ENCODE measurements at places on chromosomes 11 and 22.

- no peak for DNase-seq
Observed at GRCh38 chr11:108494182-108494581, 4.0 kb downstream of the POGLUT3 start.

DNA sequence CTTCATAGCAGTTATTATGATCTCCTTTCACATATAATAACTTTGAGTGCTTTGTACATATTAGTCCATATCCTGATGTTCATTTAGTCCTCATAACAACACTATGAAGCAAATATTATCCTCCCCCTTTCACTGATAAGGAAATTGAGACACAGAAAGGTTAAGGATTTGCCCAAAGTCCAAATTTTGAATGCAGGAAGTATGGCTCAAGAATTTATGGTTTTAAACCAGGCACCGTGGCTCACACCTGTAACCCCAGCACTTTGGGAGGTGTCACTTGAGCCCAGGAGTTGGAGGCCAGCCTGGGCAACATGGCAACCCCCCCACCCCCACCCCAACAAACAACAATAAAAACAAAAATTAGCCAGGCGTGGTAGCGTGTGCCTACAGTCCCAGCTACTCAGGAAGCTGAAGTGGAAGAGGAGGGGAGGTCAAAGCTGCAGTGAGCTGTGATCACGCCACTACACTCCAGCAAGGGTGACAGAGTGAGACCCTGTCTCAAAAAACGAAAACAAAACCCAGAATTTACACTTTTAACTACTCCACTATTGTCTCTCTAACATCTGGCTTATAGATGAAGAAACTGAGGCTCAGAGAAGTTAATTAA is 8.6 kb downstream of the CCDC34 start:
- no peak for DNase-seq

- no peak for DNase-seq
Observed at GRCh38 chr11:126725043-126725442, 275.5 kb downstream of the KIRREL3 start.

- DNase-seq, result no peak
Observed at GRCh38 chr11:134750619-134751018, 338.6 kb upstream of the B3GAT1 start.
